ENCODE measurements at places on chromosomes 11 and 22. TPM values are rescaled to one million over a fixed set of nuclear protein-coding genes. Genes with fewer than 3 reads are reported as not detected.

The CD82 gene
- 129 TPM for total RNA-seq

DNA sequence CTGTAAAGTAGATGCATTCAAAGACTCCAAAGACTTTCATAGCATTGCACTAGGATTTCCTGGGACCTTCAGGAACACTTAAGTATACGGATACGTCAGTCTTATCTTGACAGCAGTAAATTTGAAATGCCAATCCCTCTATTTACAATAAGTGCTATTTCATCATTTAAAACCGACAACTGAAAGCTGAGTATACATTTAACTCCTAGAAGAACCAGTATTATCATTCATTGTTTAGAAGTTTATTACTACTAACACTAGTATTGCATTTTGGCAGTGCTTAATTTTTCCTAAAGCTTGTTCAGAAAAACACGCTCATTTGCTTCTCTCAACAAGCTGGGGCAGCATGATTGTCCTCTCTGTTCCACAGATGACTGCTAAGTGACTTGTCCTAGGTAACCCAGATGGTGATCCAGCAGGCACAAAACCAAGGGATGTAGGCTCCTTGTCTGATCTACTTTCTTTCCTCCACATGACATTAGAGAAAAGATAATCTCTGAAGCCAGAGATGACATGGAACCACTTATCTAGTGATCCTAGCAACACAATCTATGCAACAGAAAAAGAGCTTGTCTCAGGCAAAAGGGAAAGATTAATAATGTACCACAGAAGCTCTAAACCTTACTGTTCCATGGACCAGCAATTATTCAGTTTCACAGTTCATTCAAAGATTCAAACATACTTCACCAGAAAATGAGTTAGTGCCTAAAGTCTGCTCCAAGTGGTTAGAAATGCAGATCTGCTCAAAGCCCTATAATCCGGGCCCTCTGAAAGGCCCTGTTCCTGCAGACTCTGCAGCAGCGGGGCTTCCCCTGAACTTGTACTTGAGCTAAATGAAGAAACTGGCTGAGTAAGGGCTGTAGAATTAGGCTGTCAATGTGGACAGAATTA lies 5.2 kb downstream of the MAML2 start:
- DNase-seq = no peak

The VPREB3 gene
- not detected for total RNA-seq

The PIWIL4 gene
- total RNA-seq = 1.9 TPM

The NRXN2 gene
- 1.7 TPM for total RNA-seq

DNA sequence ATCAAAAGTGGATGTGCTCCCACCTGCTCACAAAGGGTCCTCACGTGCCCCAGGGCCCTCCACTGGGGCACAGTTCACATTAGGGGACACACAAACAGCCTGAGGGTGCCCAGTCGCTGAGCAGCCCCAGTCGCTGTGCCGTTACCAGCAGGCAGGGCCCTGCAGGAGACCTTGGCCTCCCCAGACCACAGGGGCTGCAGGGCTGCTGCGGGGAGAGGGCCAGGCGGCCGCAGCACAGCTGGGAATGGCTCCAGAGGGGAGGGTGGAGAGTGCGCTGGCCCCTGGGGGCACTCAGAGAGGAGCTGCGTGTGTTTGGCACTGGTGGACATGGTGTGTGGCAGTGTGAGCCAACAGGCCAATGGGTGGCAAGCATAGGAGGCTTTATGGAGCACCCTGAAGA lies 20.3 kb upstream of the PACSIN2 start:
- DNase-seq = no peak

DNA sequence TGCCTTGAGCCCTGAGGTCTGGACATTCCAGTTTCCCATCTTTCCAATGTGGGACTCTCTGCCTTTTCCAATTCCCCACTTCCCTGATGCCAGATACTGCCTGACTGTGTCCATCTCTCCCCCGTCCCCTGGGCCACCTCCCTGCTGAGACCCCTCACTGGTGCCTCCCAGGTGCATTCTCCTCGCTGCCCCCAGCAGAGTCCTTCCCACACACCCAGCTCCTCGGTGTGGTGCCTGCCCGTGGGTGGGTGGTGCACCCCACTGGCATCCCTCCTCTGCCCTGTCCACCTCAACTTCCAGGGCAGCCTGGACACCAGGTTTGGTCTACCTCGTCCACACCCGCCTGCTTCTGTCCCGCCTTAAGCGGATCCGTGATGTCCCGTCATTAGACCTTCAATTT lies 4.9 kb upstream of the MRGPRF start:
- no peak for DNase-seq

GRCh38 chr11:113048820-113049768 lies 87.9 kb downstream of the NCAM1 start:
- DNase-seq = no peak

DNA sequence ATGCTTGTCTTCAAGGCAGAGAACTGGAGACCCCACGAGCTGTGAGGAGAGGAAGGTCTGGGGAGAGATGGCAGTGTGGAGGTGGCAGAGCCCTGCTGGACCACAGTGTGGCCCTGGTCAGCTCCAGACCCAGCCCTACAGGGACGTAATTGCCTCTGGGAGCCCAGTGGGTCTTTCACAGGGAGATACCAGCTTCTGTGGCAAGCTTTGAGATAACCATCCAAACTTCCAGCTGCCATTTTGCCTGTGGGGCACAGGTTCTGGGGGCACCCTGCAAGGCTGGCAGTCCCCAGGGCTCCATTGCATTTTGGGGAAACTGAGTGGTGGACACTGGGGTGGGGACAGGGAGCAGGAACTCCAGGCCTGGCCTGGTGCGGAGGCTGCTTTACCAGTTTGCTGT lies 10.2 kb upstream of the MPPED1 start:
- DNase-seq = peak; percentile 7

- no peak for DNase-seq
Measured at GRCh38 chr22:17266251-17266971, 47.2 kb upstream of the ADA2 start.

The IL18 gene
- total RNA-seq = 48.7 TPM

DNA sequence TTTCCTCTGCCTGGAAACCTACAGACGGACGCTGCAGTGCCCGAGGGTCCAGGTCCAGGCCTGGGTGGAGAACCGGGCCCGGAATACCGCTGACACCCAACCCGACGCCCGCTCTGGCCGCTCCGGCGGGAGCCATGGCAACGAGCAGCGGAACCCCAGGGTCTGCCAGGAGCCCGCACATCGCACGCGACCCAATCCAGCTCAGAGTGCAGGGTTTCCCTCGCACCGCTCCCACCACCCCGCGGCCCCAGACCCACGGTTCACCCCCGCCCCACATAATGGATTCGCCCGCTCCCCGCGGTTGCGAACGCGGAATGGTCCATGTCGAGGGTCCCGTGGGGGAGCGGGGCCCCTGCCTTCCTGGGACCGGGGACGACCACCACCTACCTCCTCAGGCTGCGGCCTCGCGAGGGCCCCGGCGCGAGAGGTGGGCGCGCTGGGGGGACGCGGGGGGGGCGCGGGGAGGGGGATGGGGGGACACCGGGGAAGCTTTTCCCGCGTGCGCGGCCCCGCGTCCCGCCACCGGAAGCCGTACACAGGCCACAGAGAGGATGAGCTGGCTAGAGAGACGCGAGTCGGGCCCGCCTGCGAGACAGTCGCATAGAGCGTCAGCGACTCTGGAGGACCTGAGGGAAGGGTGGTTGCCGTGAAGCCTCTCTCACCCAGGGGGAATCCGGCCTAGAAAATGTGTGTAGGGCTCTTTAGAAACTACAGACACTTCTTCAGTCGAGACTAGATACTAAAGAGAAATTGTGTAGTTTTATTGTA lies at the start of gene SSRP1:
Gene SSRP1 (minus strand): TSS at position 550 of the 768 bp plus-strand sequence. CDS start 771 bp downstream, outside the sequence.
- peak; percentile 94 for DNase-seq

DNA sequence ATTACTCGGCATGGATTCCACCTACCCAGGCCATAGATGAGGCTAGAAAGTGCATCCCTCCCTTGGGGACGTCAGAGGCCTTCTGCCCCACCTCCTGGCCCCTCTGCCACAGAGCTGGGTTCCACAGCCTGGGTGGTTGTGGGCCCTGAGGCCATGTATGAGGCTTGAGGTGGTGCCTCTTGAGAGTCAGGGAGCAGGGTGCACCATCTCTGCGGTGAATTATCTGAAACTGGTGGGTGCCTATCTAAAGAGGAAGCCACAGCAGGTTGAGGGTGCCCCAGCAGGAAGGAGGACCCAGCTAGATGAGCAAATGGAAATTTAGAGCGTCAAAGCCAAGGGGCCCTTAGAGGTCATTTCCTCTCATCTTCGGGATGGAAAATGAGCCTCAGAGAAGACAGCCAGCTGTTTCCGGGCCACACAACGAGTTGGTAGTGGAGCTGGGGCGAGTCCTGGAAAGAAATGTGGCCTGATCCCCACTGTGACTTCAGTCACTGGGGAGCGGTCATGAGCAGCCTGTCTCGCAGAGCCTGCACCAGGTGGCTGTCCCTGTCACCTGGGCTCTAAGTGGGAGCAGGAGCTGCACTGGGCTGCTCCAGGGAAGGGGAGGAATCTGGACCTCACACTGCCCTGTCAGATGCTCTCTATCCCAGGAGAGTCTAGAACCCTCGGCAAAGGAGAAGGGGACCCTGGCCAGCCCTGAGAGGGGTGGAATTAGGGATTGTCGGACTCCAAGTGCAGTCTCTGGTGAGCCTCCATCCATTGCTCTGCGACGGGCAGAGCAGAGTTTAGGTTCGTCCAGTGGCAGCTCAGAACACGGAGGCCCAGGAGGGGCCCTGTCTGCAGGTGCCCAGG lies 7.3 kb downstream of the ADORA2A start:
- DNase-seq = no peak

GRCh38 chr22:20441631-20442484 lies 4.2 kb upstream of the SCARF2 start:
- peak; percentile 30 for DNase-seq

The ROBO4 gene
- total RNA-seq = 58.3 TPM

GRCh38 chr11:27213232-27213660 lies 149.8 kb downstream of the CCDC34 start:
- no peak for DNase-seq

The SCGB2A2 gene
- not detected for total RNA-seq

GRCh38 chr11:76802621-76803020 lies 19.5 kb downstream of the TSKU start:
- no peak for DNase-seq

The CD248 gene
- 28.7 TPM for total RNA-seq

DNA sequence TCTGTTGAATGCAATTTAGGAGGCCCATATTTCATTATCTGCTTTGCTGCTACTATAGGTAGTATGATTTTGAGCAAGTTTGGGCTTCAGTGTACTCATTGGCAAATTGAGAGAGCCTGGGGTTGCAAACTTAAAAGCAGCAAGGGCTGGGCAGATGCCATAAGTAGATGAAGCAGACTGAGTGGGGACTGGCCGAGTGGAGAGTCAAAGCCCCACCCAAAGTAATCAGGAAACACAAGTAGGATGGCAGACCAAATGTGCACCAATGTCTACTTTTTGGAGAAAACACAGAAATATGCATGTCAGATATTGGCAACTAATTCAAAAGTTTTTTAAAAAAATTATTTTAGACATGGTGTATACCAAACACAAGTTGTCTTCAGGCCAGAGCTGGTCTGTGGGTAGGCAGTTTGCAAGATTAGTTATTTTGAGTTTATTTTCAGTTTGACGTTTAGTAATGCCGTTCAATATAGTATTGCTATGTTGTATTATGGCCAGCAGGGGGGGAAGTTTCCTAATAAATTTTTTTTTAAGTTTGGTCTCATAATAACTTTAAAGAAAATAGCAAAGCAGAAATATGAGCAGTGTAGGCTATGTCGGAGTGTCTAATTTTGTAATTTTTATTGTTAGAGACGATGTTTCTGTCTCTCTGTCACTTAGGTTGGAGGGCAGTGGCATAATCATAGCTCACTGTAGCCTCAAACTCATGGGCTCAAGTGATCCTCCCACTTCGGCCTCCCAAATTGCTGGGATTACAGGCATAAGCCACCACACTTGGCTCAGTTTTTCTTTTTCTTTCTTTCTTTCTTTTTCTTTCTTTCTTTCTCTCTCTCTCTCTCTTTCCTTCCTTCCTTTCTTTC lies 105.1 kb downstream of the HIPK3 start:
- no peak for DNase-seq

- DNase-seq = no peak
Measured at GRCh38 chr22:37983860-37984791, at the start of gene SOX10. TSS of gene SOX10 (minus strand) at chr22:37984555. CDS start at chr22:37983784, 771 bp downstream.

The ADM2 gene
- total RNA-seq = 1.5 TPM

DNA sequence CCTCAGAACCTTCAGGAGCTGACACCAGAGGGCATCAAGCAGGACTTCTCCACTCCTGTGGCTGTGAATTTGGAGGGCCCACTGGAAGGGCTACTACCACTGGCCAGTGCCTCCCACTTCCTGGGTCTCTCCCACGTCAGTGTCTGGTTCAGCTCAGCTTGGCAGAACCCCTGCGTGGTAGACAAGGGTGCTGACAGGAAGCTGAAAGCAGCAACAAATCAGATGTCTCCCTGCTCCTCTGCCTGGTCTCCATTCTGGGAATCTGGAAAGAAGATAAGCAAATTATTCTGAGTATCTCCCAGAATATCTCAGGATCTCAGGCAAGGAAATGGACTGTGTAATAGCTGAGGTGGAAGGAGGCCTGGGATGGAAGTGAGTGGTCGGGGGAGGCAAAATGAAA lies 61.5 kb downstream of the TMPRSS5 start:
- DNase-seq = no peak

The TMEM138 gene
- 38.9 TPM for total RNA-seq

DNA sequence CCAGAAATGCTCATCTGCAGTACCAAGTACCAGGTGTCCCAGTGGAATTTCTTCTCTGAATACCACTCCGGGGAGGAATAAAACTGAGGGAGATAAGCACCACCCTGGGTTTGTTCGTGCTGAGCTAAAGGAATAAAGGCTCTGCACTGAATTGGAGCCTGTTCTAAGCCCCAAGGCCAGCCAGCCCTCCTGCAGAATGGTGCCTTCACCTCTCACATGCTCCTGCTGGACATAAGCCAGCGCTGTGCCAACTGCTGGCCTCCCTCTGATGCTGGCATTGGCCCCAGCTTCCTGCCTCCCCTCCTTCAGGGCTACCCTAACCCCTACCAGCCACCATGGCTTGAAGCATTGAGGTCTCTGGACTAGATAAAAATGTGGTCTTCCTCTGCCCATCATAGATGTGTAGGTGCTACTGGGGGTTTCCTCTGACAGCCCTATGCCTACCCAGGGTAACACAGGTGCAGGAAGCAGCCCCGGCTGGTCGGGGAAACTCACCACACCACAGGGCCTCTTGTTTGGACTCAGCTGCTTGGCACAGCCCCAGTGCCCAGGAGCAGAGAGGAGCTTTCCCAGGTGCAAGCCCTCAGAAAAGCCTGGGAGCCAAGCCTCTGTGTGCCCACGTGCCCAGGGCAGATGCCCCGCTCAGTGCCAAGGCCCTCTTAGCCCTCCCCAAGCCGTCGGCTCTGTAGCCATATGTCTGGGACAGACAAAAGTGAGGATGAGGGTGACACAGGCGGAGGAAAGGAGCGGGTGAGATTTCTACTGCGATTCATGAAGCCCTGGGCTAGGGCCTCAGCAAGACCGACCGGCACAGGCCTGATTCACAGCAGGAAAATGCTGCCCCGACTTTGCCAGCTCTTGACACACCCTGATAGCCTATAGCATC lies 34.1 kb upstream of the JAM3 start:
- DNase-seq = no peak

The TMEM191C gene
- total RNA-seq = 3.5 TPM
